ENCODE measurements at places on chromosomes 6 and 20.

DNA sequence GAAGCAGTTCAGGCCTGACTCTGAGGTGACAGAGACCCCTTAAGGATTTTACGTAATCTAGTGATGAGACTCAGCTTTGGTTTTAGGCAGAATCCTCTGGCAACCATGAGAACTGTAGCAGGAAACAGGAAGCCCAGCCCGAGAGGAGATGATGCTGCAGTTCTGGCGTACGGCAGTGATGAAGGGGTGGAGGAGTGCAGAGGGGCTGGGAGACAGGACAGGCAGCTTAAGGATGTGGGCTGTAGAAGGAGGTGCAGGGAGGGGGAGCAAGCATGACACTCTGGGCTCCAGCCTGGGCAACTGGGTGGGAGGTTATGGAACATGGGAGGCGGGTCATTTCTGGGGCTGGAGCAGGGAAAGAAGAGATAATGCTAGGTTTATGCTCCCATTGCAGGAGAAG lies 67.1 kb downstream of the LRFN2 start:
- DNase-seq, result no peak

- DNase-seq, result no peak
Measured at GRCh38 chr20:9348747-9349146, 165.6 kb upstream of the LAMP5 start.

DNA sequence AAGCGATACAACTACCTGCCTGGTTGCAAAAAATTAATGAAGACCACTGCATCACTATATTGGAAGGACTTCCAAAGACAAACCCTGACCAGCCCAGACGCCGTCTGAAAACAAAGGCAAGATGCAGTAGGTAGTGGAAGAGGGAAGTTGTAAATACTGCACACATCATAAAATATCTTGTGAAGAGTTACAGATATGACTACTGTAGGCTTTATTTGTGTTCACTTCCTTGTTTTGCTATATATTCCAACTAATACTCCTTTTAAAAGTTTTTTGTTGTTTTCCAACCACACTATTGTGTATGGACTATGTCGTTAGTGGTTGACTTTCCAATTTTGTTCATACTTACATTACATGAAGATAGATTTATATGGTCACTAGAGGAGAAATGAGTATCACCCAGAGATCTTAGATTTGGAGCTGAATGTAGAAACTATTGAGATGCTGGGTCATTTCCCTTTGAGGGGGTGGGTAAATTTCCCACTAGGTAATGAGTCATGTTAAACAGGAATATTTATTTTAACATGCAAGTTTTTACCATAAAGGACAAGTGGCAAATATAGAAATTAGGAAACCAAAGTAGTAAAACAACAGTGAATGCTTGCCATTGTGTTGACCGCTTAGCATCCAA lies 16.6 kb upstream of the TXLNB start:
- no peak for DNase-seq

DNA sequence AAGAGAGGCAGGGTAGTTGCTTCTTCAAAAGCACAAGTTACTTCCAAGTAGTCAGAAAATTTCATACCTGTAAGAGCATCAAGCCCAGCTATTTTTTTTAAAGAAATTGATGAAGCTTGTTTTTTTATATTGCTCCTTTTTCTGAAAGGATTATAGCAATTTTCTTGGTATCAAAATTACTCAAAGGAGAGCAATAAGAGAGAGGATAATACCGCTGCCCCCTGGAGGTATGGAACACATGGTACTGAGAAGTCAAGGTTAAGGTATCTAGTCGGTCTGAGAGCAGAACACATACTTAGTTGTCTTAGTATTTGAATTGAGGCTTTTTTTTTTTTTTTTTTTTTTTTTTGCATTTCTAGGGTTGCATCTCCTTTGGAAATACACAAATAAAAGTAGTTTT lies 59.4 kb downstream of the ADGRF5 start:
- DNase-seq, result no peak

DNA sequence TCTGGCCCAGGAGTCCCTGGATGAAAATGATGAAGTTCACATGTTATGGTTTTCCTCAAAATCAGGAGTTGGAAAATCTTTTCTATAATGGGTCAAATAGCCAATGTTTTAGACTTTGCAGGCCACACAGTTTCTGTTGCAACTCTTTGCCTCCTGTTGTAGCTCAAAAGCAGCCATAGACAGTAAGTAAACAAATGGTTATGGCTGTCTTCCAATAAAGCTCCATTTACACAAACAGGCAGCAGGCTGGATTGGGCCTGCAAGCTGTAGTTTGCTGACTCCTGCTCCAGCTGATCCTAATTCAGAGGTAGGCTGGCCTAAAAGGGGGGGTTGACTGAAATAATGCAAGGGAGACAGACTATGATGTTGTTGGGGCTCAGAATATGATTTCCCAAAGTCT lies 33.0 kb downstream of the METTL24 start:
- DNase-seq, result no peak

GRCh38 chr20:32973077-32973717 lies 31.0 kb downstream of the SUN5 start:
- no peak for DNase-seq

GRCh38 chr6:150372051-150372450 lies 3.2 kb downstream of the IYD start:
- no peak for DNase-seq

- DNase-seq, result no peak
Measured at GRCh38 chr6:150112233-150112632, 30.6 kb upstream of the PPP1R14C start.

- DNase-seq, result peak; percentile 15
Measured at GRCh38 chr6:52663120-52663935, 7.6 kb upstream of the TMEM14A start.

- no peak for DNase-seq
Measured at GRCh38 chr6:163637524-163637923, 223.0 kb downstream of the QKI start.

- DNase-seq, result peak; percentile 33
Measured at GRCh38 chr6:134123666-134124208, 71.3 kb upstream of the SLC2A12 start.

DNA sequence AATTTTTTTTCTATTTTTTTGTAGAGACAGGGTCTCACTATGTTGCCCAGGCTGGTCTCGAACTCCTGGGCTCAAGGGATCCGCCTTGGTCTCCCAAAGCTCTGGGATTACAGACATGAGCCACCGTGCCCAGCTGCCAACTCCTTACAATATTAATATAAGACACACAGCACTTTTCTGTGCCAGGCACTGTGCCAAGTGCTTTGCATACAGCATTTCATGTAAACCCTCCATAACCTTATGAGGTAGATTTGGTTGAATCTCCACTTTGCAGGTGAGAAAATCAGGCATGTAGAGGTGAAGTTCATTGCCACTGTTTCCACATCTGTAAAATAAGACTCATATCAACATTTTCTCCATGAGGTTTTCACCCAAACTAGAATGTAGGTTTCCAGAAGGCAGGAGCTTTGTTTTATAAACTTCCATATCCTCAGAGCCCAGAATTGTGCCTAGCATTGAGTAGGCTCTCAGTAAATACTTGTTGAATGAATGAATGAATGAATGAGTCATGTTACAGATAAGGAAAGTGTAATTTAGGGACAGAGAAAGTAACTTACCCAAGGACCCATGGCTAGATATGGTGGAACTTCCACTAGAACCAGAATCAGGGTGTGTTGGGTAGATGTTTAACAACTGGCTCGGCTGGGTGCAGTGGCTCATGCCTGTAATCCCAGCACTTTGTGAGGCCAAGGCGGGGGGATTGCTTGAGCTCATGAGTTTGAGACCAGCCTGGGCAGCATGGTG lies 3.0 kb upstream of the CTNNBL1 start:
- no peak for DNase-seq

GRCh38 chr6:16399158-16399557 lies 160.8 kb downstream of the GMPR start:
- no peak for DNase-seq

GRCh38 chr6:29702519-29703103 lies 20.6 kb upstream of the HLA-F start:
- no peak for DNase-seq

DNA sequence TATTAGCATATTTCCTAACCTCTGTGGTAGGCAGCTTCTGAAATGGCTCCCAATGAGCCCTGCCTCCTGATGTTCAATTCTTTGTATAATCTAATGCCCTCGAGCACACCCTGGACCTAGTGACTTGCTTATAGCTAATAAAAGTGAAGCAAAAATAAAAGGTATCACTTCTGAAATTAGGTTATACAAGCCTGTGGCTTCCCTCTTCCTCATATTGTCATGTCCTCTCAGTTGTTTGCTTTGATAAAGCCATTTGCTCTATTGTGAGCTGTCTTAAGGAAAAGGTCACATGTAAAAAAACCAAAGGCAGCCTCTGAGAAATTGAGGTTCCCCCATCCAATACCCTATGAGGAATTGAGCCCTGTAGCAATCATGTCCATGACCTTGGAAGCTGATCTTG lies 442.1 kb upstream of the ADGRB3 start:
- no peak for DNase-seq

GRCh38 chr6:135250751-135251497 lies 69.8 kb downstream of the MYB start:
- DNase-seq, result no peak

- peak; percentile 21 for DNase-seq
Measured at GRCh38 chr6:135162678-135163439, 18.2 kb upstream of the MYB start.

DNA sequence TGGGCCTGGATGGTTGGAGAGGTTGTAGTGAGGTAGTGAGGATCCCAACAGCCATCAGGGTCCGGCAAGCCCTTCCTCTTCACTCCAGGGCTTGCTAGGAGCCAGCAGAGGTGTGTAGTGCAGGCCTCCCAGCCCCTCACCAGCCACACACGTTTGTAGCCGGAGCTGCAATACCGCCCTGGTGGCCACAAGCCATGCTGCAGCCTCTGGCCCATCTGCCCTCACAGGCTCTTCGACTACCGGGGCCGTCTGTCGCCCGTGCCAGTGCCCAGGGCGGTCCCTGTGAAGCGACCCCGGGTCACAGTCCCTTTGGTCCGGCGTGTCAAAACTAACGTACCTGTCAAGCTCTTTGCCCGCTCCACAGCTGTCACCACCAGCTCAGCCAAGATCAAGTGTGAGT lies 36.4 kb downstream of the EIF2S2 start:
- DNase-seq, result no peak

DNA sequence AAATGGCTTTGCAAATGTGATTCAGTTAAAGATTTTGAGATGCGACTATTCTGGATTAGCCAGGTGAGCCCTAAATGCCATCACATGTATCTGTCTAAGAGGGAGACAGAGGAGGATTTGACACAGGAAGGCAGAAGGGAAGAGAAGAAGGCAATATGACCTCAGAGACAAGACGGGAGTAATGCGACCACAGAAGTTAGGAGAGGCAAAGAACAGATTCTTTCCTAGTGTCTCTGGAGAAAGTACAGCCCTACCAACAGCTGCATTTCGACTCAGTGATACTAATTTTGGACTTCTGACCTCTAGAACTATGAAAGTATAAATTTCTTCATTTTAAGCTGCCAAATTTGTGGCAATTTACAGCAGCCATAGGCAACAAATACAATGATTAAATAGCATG lies 24.2 kb upstream of the TPD52L1 start:
- DNase-seq, result no peak

All from keratinocyte (primary cell).